ENCODE measurements at places on chromosomes 12 and 14. TPM values are rescaled to one million over a fixed set of nuclear protein-coding genes. Genes with fewer than 3 reads are reported as not detected.

KCNMB4 gene
- 0.20 TPM for total RNA-seq

STAC3 gene
- total RNA-seq, result 0.36 TPM

SERPINA9 gene
- total RNA-seq, result not detected

TEP1 gene
- 10.0 TPM for total RNA-seq

ANKRD33 gene
- not detected for total RNA-seq

SLC38A2 gene
- total RNA-seq, result 107 TPM

MYH6 gene
- 0.02 TPM for total RNA-seq

SLC5A8 gene
- not detected for total RNA-seq

AQP6 gene
- total RNA-seq, result not detected

TBC1D30 gene
- total RNA-seq, result 2.1 TPM

RIN3 gene
- total RNA-seq, result 26.1 TPM

CLEC1B gene
- not detected for total RNA-seq

RNASE12 gene
- not detected for total RNA-seq

RFC5 gene
- total RNA-seq, result 37.0 TPM

TAS2R30 gene
- total RNA-seq, result not detected

DCAF11 gene
- 21.6 TPM for total RNA-seq

SPTLC2 gene
- 33.6 TPM for total RNA-seq

KRT79 gene
- not detected for total RNA-seq

PAPLN gene
- 7.1 TPM for total RNA-seq

HOXC12 gene
- not detected for total RNA-seq

MAP1LC3B2 gene
- total RNA-seq, result 1.7 TPM

SCN8A gene
- 1.3 TPM for total RNA-seq

GPX2 gene
- total RNA-seq, result 281 TPM

RTN1 gene
- not detected for total RNA-seq

ART4 gene
- total RNA-seq, result not detected

GCH1 gene
- 3.7 TPM for total RNA-seq

GLT8D2 gene
- 0.21 TPM for total RNA-seq

EEA1 gene
- total RNA-seq, result 8.7 TPM

PTGR2 gene
- total RNA-seq, result 10.1 TPM

CISTR gene
- total RNA-seq, result not detected

FGF6 gene
- not detected for total RNA-seq

DDHD1 gene
- total RNA-seq, result 6.7 TPM

MYL6B gene
- total RNA-seq, result 77.2 TPM

KRT80 gene
- 66.0 TPM for total RNA-seq

PTHLH gene
- total RNA-seq, result 19.0 TPM

CLEC4A gene
- not detected for total RNA-seq

RPS6KL1 gene
- 0.55 TPM for total RNA-seq

MCRS1 gene
- 68.7 TPM for total RNA-seq

TIMELESS gene
- 31.9 TPM for total RNA-seq

MYO1H gene
- not detected for total RNA-seq

FOXG1 gene
- total RNA-seq, result 0.12 TPM

TEX52 gene
- not detected for total RNA-seq

KLRB1 gene
- not detected for total RNA-seq

TOGARAM1 gene
- total RNA-seq, result 7.2 TPM

PTCSC3 gene
- not detected for total RNA-seq
